Aorta (tissue), 5 donors: ENCODE measurements at places on chromosomes 6 and 20. TPM values are rescaled to one million over a fixed set of nuclear protein-coding genes. Genes with fewer than 3 reads are reported as not detected.

Gene MCCD1
- not detected for total RNA-seq

Gene SLC23A2
- 38.2 TPM for total RNA-seq

DNA sequence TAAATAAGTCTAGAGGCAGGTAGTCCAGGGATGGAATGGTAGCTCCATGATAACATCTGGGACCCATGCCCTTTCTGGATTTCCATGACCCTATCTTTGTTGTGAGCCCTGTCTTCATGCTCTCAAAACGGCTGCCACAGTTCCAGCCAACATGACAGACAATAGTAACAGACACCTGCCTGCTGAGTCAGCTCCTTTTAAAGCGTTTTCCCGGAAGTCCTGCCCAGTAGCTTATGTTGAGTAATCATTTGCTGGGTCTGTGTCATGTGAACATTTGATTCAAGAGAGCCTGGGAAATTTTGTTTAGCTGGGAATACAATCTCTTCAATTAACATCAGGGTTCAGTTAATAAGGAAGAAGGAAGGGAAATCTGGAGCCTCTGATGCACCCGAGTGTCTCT, 262.2 kb upstream of the SULF2 start:
- no peak for DNase-seq
- H3K4me3 ChIP-seq: no peak overlapping the region
- no peaks in the 10 kb centered on the region for H3K36me3 ChIP-seq
- H3K27me3 ChIP-seq: no peaks in the 10 kb centered on the region
- no peak overlapping the region for H3K27ac ChIP-seq

GRCh38 chr20:49356676-49357075, 78.8 kb upstream of the ZNFX1 start:
- H3K4me3 ChIP-seq: no peak overlapping the region
- H3K4me1 ChIP-seq: no peaks in the 10 kb centered on the region

GRCh38 chr6:16949716-16950115, 152.1 kb upstream of the STMND1 start:
- H3K36me3 ChIP-seq: no peaks in the 10 kb centered on the region
- H3K27me3 ChIP-seq: peaks cover 2% of the 10 kb centered on the region
- H3K4me3 ChIP-seq: no peak overlapping the region
- no peak overlapping the region for H3K27ac ChIP-seq
- peaks cover 4% of the 10 kb centered on the region for H3K4me1 ChIP-seq
- DNase-seq: no peak
